ENCODE measurements at places on chromosomes 2 and 18.

GRCh38 chr2:85810371-85811179 is 56.8 kb downstream of the ATOH8 start:
- no peak for DNase-seq

DNA sequence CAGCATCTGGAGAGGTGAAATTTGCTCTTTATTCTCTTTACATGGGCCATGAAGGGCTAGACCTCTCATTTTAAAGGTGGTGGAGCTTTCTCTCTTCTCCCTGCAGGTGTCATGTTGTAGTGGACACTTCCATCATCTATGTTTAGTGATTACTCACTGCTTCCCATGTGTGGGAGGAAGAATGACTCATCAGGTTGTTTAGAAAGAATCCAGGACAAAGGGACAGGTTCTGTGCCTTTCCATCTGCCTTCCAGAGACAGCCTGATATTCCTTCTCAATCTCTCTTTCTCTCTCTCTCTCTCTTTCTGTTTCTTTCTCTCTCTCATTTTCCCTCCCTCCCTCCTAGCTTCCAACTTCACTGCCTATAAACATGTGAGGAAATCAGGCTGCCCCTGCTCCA is 38.7 kb downstream of the SCG2 start:
- DNase-seq, result no peak

DNA sequence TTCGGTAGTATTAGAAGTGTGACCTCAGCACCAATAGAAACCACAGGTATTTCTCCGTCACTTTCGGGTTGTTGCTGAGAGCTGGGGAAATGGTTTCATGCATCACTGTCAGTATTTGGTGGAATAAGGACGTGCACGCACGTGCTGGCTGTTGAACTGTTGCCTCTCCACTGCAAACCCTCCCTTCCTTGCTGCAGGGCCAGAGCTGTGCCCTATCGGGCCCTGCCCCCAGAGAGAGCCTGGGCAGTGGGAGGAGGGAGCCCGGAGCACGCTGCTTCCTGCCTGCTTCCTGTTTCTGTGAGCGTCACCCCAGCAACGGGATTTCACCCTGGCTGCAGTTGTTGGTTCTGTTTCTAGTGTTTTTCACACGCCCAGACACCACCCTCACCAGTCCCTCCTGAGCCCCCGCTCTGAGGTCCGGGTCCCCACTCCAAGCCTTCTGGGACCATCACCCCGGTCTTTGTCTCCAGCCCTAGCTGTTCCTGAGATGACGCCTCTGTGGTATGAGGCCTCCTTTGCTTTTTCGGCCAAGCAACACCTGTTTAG is 47.4 kb downstream of the LRRFIP1 start:
- DNase-seq, result peak; percentile 75

DNA sequence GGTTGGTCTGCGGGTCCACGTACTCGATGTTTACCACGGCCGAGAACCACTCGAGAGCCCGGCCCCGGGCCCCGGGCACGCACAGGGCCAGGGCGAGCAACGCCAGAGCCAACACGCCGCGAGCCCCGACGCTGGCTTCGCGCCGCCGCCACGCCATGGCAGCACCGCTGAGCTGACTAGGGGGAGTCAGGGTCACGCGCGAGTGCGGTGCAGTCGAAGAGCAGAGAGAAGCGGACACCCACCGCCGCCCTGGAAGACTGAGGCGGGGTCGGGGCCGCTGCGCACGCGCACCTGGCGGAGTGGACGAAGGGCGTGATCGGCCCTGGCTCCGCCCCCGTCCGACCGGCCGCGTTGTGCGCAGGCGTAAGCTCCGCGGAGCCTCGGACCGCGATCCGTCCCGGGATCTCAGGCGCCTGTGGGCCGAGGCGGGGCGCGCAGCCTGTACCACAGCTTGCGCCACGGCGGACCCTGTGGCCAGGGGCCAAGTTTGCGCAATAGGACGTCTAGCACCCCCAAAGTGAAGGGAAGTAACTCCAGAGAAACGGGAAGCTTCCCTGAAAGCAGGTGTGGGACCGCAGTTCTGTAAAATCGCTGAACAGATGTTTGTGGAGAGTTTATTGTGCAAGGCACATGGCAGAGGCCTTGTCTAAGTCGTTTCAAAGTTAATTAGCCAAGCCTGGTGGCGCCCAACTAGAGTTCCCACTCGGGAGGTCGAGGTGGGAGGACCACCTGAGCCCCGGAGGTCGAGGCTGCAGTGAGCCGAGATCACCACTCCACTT is at the start of gene RNF149:
RNF149 (minus strand) TSS at position 270 of the 779 bp plus-strand sequence; CDS start at position 157, 113 bp downstream.
- DNase-seq, result peak; percentile 85

DNA sequence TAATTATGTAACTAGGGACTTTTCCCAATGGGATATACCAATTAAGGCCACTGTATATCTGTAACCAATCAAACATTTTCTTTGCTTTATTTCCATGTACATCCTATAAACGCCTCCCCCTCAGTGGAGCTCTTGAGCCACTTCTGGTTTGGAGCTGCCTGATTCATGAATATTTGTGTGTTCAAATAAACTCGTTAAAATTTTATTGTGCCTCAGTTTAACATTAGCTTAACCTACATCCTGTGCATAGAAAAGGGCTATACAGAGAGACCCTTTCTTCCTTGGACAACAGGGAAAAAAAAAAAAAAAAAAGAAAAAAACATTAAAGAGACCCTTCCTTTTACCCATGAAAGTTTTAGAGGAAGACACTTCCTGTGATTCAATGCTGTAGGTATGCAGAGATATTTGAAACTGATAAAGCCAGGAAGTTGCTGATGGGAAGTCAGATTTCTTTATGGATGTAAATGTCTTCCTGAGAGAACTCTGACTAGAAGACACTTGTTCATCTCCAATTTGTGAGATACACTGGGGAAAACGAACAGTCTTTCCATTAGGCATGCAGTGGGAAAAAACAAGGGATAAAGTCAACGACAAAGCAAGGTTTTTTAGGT is 614.6 kb upstream of the SOX11 start:
- DNase-seq, result no peak

DNA sequence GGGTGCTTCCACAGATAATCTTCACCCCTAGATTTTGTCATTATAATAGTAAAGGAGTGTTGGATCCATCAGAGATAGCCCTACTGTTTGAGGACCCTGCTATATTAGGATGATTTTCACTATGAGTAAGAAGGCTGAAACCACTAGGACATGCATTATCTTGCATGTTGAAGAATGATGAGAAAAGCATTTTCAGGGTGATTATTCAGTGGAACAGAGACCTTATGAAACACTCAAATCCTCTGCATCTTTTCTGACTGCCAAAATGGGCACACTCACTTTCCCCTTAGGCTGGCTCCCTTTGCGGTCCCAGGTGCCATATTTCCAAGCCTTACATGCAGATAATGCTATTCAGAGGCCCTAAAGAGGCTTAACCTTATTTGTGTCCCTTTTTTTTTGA is 296.9 kb downstream of the RND3 start:
- DNase-seq, result no peak

- no peak for DNase-seq
These were observed 282.2 kb downstream of the CYP26B1 start for GRCh38 chr2:71865391-71865965.

DNA sequence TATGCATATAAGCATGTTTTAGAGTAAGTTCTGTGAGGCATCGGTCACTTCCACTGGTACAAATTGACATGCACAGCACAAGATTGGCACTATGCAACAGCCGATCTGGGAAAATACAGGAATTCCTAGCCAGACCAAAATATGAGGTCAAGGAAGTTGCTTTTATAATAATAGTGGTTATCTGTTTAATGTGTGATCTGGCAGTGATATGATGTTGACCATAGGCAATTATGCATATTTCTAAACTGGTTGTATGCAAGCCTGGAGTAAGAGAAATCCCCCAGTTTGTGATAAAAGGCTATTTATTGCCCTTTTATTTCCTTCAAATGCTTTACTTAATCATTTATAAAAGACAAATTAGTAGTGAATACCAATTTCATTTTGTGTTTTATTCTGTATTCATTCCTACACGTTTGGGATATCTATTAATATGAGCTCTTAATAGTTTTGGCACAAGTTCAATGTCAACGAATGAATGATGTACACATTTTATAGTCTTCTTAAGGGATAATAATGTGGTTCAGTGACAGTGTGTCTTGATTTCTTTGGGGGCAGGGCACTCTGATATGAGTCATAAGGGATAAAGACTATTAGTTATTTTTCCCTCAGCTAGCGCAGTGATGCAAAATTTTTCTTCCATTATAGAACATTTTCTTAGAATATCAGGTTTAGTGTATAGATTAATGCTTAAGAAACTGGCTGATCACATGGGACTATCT is 34.7 kb upstream of the ZEB2 start:
- no peak for DNase-seq

DNA sequence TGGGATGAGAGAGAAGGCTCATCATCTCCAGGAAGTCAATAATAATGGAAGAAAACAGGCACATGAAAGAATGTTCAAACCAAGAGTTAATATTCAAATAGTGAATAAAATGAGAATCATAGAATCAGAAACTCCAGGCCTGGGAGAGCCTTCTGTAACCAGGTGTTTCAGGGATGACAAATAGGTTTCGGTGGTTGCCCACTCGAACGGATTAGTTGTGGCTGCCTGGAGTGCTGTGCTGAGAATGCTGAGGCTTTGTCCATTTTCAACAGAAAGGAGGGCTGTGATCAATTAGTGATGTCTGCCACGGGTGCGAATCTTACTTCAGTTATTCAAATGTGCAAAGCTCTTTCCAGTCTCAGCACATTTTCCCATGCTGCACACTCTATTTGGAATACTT is 227.3 kb downstream of the INSIG2 start:
- no peak for DNase-seq

- DNase-seq, result no peak
These were observed 8.0 kb downstream of the WDR7 start for GRCh38 chr18:56659111-56659510.

- DNase-seq, result peak; percentile 21
These were observed 98.5 kb downstream of the DSEL start for GRCh38 chr18:67417864-67418523.

DNA sequence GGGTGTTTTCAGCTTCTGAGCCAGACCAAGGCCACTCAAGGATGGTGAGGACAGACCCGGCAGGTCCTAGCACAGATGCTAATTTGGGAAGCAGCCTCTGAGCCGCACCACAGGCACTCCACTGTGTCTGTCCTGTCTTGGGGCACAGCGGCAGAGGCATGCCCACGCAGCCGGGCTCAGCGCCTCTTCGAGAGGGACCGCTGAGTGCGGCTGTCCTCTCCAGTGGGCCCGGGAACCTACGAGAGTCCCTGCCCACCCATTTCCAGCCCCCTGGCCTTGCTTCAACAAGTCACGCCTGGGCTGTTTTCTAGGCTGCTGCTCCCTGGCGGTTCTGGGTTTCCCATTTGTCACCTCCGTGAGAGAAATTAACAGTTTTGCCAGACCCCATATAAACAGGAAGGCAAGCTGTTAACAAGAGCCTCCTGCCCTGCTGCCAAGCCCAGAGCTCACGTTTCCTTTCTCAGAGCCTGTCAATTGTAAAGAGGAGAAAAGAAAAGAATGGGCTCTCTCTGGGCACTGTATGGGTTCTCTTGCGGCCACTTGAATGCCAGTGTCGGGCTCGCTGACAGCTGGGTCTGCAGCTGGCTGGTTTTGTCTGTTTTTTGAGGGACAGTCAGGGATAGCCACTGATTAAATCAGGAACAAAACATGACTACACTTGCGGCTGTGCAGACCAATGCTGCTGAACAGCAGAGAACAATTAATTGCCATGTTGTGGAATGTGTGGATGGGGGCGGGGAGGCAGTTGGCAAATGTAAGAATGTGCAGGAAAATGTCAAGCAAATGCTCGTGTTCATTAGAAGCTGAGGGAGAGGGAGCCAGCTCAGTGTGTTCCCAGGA is 30.6 kb downstream of the TMEM17 start:
- peak; percentile 58 for DNase-seq

DNA sequence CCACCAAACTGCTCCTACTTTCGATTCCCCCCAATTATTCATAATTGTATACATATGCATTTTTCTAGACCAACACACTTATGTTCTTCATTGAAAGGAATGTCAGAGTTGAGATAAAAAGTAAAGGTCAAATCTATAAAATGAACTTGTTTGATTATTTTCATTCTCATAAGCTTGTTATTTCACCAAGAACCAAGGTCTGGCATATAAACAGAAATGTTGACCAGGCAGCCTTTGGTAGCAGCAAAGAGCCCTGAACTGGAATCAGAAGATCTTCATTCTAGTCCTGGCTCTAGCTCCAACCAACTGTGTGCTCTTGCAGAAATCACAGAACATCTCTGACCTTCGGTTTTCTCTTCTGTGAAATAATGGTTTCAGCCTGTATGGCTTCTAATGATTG is 42.9 kb downstream of the RBKS start:
- DNase-seq, result no peak

DNA sequence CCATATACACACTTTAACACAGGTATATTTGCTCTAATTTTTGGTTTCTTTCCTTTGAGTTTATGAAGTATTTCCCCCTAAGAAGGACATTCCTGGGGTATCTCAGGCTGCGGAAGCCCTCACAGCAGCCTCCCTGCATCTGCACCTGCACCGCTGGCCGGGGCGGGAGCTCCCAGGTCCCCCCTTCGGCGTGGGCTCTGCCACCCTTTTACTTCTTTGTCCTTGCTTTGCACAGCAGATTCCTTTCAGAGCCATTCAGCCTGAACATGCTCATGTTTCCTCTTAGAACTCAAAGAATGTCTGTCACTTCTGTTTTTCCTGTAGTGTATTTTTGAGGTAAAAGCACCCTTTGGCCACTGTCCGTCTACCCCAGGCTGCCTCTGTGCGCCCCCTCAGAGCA is 146.5 kb downstream of the SNTG2 start:
- DNase-seq, result no peak

DNA sequence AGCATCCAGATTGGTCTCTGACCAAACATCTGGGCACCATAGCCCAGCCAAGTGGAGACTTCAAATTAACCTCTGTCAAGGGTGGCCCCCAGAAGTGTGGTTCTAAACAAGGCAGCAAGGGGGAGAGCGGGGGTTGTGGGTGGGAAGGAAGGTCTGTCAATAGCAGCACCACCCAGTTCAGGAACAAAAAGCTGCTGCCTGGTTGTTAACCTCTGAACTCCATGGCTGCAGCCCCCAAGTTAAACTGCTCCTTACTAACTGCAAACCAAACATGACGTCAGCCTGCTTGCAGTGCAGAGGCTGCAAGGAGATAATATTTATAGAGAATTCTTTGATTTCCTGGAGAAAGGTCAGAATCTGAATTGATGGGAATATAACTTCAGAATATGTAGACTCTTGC is 76.5 kb downstream of the ARL4C start:
- DNase-seq, result no peak

GRCh38 chr2:46338674-46339073 is 41.5 kb downstream of the EPAS1 start:
- no peak for DNase-seq

GRCh38 chr2:238570926-238571325 is 144.2 kb downstream of the ASB1 start:
- DNase-seq, result no peak

DNA sequence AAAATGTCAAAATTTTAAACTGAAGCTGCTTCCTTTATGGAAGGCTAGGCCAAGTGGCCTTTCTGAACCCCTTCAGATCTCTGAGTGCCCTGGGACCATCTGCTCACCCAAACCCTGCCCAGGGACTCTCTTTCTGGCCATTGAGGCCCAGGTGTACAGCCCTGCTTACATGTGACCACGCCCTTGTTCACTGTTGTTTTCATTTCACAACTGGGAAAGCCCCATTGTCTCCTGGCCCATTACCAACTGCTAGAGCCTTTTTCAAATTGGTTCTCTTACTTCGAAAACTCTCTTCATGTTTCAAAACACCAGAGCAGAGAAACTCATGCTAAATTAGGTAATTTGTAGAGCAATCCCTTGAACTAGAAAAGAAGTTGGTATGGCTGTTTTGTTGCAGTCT is 219.5 kb upstream of the TANK start:
- DNase-seq, result no peak

GRCh38 chr2:173161040-173161439 is 85.4 kb downstream of the MAP3K20 start:
- DNase-seq, result no peak
